ENCODE measurements at places on chromosomes 3 and 15.

DNA sequence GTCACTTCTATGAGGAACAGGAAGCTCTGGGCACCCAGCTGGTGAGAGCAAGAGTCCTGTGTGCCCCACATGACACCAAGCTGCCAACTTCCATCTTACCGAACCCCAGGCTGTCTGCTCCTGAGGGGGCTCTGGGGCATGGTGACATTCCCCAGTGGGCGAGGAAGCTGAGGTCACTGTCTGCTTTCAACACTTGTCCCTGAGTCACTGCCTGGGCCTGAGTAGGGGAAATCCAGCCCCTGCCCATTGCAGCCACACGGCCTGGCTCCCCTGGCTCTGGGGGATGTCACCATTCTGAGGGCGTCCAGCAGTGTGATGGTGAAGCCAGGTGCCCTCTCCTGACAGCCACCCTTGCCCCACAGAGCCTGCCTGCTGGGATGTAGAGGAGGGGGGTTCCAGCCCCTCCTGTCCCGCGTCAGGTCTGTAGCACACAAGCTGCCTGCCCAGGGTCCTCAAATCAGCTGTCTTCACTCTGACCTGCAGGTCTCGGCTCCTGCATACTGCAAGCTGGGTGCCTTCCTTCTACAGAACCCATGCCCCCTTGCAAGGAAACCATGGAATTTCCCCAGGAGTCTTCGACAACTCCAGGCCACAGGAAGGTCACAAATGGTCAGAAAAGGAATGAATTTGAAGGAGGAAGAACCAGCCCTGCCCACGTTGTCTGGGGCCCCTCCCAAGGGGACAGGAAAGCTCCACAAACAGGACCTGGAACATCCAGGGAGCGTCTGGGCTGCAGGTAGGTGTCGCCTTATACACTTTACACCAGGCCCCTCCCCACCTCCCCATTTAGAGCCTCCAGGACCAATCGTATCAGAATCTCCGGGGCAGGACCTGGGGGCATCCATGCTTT is 69.9 kb upstream of the GATM start:
- no peak for DNase-seq
- peaks cover 8% of the 10 kb centered on the region for H3K4me1 ChIP-seq
- H3K27ac ChIP-seq: no peak overlapping the region
- H3K4me3 ChIP-seq: no peak overlapping the region

DNA sequence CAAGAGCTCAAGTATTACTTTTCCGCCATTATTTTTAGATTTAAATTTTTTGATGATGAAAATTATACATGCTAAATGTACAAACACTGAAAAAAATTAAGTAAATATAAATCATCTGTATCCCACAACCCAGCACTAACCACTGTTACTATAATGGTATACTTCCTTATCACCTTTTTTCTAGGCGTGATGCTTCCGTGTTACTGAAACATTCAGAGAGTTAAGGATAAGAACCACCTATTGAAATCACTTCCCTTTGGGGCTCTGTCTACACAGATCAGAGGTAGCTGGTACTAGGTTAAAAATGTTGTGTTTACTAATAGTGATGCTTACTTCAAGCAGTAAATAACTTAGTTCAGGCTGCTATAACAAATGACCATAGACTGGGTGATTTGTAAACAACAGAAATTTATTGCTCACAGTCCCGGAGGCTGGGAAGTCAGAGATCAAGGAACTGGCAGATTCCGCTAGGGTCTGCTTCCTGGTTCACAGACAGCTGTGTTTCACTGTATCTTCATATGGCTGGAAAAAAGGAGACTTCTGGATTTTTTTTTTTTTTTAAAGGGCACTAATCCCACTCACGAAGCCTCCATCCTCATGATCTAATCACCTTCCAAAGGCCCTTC is 6.4 kb downstream of the SNX4 start:
- H3K36me3 ChIP-seq: peaks cover 15% of the 10 kb centered on the region
- no peaks in the 10 kb centered on the region for H3K4me1 ChIP-seq
- no peak overlapping the region for H3K27ac ChIP-seq
- no peak for DNase-seq
- H3K4me3 ChIP-seq: no peak overlapping the region

- H3K27me3 ChIP-seq: no peaks in the 10 kb centered on the region
- no peak for DNase-seq
- H3K4me1 ChIP-seq: no peaks in the 10 kb centered on the region
- no peak overlapping the region for H3K4me3 ChIP-seq
- no peak overlapping the region for H3K27ac ChIP-seq
These were observed 13.4 kb downstream of the APOD start for GRCh38 chr3:195570344-195570743.

DNA sequence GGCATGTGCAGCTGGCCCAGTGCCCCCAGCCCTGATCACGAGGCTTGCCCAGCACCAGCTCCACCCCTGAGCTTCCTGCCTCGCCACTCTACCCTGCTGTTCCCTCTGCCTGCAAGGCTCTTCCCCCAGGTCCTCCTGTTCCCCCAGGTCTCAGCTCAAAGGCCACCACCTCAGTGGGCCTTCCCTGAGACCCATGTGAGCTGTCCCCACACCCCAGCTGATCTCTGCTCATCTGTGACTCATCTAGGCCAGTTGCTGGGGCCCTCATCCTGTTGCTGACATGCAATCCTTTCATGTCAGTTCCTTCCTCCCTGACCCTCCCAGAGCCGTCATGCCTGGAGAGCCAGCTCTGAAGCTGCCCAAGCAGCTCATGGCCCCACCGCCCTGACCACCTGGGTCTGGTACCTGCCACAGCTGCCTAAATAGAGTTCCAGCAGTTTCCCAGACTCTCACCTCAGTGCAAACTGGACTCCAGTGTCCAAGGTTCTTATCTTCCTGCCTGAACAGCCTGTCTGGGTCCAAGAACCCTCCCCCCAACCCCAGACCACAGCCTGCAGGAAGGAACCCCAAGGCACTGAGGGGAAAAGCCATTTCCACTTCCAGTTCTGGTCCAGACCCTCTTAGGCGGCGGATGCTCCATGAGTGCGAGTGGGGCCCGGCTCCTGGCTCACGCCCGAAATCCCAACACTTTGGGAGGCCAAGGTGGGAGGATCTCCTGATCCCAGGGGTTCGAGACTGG is 116.6 kb upstream of the IQSEC1 start:
- no peak overlapping the region for H3K4me3 ChIP-seq
- no peak overlapping the region for H3K27ac ChIP-seq
- peaks cover 18% of the 10 kb centered on the region for H3K4me1 ChIP-seq
- DNase-seq: no peak

- DNase-seq: peak; percentile 8
- no peak within 1 kb of the TSS for H3K4me3 ChIP-seq
- peaks cover 6% of the 10 kb centered on the region for H3K27me3 ChIP-seq
- H3K4me1 ChIP-seq: no peaks in the 10 kb centered on the region
These were observed at the start of gene LRRC15 for GRCh38 chr3:194369522-194370279. TSS of gene LRRC15 (minus strand) at chr3:194369743. CDS start at chr3:194361043, 8,700 bp downstream.

- no peaks in the 10 kb centered on the region for H3K36me3 ChIP-seq
- H3K4me3 ChIP-seq: no peak overlapping the region
- DNase-seq: no peak
- H3K4me1 ChIP-seq: no peaks in the 10 kb centered on the region
- H3K27me3 ChIP-seq: no peaks in the 10 kb centered on the region
- no peak overlapping the region for H3K27ac ChIP-seq
These were observed 11.8 kb upstream of the SLC2A2 start for GRCh38 chr3:171038342-171038741.

- H3K27ac ChIP-seq: no peak overlapping the region
- no peaks in the 10 kb centered on the region for H3K4me1 ChIP-seq
- H3K36me3 ChIP-seq: no peaks in the 10 kb centered on the region
- H3K27me3 ChIP-seq: peaks cover 2% of the 10 kb centered on the region
- no peak overlapping the region for H3K4me3 ChIP-seq
- DNase-seq: no peak
These were observed 356.3 kb upstream of the C2CD4B start for GRCh38 chr15:62521396-62521795.

GRCh38 chr15:101357885-101358284 is 62.8 kb upstream of the SNRPA1 start:
- no peak overlapping the region for H3K27ac ChIP-seq
- H3K4me3 ChIP-seq: no peak overlapping the region
- DNase-seq: no peak

DNA sequence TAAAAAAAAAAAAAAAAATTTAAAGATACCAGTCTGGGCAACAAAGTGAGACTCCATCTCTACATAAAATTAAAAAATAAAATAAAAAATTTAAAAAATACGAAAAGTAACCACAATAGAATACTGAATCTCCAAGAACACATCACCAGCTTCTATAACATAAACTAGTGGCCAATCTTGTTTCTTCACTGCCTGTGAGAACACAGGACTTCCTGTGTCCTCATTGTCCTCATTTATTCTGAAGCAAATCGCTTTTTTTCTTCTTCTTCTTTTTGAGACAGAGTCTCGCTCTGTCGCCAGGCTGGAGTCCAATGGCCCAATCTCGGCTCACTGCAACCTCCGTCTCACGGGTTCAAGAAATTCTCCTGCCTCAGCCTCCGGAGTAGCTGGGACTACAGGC is 28.6 kb upstream of the RAB7A start:
- no peak overlapping the region for H3K27ac ChIP-seq
- peaks cover 16% of the 10 kb centered on the region for H3K4me1 ChIP-seq
- no peak overlapping the region for H3K4me3 ChIP-seq
- H3K36me3 ChIP-seq: no peaks in the 10 kb centered on the region
- no peak for DNase-seq
- peaks cover 4% of the 10 kb centered on the region for H3K27me3 ChIP-seq

Measured in natural killer cell (primary cell).